ENCODE measurements at places on chromosomes 5 and 9. TPM values are rescaled to one million over a fixed set of nuclear protein-coding genes. Genes with fewer than 3 reads are reported as not detected.

DNA sequence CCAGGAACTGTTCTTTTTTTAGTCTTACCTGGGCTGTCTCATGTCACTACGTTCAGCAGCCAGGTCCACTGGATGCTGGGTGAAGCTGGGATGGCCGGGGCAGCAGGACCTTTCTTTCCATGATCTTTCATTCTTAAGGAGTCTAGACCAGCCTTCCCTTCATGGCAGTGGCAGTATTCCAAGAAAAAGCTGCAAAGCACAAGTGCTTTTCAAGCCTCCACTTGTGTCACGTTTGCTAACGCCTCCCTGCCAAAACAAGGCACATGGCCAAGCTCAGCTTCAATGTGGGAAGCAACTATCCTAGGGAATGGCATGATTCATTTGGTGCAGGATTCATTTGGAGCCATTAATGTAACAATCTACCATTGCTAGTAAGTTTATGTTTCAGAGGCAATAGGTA lies 94.8 kb downstream of the RCL1 start:
- DNase-seq, result no peak

DNA sequence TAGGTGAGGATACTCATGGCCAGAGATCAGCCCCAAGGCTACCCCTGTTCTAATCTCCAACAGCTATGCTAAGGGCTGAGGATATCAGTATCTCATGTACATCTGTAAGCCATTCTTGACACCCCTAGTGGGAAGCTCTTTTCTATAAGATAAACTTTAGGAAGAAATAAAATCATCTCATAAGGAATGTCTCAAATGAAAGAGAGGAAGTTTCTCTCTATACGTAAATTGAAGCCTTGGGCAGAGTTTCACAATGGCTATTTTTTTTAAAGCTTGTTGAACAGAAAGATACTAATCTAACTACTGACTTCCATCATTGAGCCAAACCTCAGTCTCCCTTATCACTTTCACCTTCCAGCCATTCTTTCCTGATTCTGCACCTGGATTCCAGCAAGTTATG lies 405.7 kb downstream of the PRR16 start:
- no peak for DNase-seq

DNA sequence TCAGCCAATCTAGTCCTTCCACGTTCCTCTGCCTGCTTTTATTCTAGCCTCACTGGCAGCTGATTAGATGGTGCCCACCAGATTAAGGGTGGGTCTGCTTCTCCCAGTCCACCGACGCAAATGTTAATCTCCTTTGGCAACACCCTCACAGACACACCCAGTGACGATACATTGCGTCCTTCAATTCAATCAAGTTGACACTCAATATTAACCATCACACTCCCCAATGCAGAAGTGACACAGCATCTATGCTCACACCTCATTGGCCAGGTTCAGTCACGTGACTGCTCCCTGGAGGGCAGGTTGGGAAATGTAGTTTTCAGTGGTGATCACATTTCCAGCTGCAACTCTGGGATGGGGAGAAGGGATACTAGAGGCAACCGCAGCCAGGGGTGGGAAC lies 13.0 kb downstream of the SUSD3 start:
- DNase-seq, result no peak

DNA sequence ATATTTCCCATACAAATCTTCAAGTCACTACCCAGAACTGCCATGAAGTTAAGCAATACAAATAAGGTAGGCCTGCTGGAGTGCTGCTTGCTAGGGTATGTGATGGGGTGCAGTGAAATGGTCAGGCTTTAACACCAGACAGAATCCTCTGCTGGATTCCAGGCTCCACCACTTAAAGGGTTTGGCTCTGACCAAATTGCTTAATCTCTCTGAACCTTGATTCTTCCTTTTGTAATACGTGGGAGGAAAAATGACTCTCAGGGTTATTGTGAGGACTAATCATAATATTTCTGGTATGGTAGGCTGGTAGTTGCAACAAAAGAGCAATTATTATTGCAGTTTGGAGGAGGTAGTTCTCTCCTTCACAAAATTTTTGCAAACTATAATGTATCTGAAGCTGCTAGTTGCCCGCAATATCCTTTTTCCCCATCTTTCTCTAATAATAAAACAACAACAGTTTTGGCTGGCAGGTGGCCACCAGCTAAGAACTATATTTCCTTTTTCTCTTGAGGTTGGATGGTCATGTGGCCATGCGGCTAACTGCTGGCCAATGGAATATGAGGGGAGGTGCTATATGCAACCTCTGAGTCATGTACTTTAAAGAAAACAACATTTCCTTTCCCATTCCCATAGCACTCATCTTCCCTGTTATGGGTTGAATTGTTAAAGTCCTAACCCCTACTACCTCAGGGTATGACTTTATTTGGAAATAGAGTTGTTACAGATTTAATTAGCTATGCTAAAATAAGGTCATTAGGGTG lies 44.1 kb downstream of the CCL28 start:
- DNase-seq, result no peak

- DNase-seq, result no peak
These were observed 89.9 kb upstream of the ADAMTSL1 start for GRCh38 chr9:18384066-18384465.

DNA sequence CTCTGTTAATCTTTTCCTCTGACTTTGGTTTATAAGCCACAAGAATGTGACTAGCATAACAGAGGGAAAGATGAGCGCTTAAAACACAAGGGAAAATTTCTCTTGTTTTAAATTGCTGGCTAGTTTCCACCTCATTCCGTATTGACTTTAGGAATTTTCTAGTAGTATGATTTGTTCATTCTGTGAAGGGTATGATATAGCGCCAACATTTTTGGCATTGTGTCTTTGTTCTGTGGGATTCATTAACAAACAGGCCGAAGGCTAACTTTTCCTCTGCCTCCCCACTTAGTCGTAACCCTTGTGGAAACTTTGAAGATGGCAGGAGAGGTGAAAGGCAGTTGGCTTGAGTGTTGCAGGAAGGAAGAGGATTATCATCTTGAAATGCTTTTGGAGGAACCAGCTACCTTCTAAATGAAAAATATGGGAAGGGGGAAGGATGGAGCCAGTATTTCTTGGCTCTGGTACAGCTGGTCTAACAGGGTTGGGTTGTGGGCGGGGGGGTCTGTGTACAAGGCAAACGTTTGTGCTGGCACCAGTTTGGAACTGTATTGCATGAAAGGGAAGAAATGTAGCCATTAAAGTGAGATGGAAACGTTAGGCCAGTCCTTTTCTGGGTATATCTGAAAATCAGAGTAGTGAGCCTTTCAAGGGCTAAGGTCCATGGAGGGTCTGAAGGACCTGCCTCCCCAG lies 21.5 kb upstream of the DMRT2 start:
- no peak for DNase-seq

GRCh38 chr5:179217356-179217755 lies 127.9 kb downstream of the ADAMTS2 start:
- no peak for DNase-seq

DNA sequence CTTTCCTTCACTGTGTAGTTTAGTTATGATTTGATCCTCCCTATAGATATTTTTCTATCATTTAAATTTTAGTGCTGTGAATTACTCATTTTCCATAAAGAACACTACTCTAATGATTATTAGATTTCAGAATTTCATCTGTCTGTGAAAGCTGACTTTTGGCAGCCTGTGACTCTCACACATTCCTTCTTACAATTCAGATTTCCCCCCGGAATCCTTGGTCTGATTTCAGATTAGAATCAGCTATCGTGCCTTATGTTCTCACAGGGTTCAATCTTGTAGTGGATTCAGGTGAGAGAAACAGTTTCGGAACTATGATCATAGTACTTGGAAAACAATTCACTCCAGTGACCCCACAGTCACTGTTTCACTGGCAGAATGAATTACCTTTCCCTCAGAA lies 26.2 kb downstream of the ZNF474 start:
- no peak for DNase-seq

DNA sequence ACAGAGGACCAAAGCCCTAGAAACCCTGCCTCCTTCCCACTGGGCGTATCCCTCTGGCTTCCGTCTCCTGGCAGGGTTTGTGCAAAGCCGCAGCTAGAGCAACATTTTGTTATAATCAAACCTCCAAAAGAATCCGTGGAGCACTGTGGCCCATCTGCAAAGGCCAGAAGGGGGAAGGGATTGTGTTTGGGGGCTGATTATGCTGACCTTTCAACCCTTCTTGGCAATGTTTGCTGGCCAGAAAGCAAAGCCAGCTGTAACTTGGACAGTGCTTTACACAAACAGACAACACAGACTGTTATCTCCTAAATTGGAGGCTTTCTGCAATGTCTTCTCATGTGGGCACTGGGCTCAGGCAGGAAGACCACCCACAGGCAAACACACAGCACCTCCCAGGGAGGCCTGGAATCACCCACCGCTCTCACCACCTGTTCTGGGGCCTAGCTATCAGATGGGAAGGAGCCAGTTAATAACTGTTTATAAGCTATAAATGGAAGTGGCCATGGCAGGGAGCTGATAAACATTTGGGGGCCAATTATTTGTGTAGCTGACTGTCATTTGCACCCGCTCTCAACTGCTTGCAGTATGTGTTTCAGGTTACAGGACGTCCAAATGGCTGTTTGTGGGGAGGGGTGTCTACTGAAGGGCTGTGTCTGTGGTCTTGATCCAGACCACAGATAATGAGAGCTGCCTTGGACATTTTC lies 121.6 kb upstream of the ERCC6L2 start:
- DNase-seq, result no peak

- no peak for DNase-seq
These were observed 21.2 kb downstream of the SYK start for GRCh38 chr9:90822866-90823265.

DNA sequence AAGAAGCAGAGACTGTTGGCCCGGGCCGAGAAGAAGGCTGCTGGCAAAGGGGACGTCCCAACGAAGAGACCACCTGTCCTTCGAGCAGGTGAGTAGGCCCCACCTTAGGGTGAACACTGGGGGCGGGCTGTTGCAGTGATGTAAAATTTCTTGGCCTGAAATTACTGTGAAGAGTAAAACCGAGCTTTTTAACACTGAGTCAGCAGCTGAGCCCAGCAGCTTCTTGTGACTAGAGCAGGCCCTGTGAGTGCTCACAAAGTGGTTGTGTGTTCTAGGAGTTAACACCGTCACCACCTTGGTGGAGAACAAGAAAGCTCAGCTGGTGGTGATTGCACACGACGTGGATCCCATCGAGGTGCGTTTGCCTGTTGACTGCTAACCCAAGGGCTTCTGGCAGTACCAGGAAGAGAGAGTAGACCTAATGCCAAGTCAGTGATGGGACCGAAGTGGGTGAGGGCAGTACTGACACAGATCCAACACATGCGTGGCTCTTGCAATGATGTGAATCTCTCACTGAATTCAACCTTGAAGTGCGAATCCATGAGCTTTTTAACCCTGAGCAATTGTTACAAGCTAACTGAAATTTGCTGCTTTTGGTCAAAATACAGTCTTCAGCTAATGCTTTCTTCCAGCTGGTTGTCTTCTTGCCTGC lies 2.1 kb downstream of the RPL7A start:
- DNase-seq, result no peak

DNA sequence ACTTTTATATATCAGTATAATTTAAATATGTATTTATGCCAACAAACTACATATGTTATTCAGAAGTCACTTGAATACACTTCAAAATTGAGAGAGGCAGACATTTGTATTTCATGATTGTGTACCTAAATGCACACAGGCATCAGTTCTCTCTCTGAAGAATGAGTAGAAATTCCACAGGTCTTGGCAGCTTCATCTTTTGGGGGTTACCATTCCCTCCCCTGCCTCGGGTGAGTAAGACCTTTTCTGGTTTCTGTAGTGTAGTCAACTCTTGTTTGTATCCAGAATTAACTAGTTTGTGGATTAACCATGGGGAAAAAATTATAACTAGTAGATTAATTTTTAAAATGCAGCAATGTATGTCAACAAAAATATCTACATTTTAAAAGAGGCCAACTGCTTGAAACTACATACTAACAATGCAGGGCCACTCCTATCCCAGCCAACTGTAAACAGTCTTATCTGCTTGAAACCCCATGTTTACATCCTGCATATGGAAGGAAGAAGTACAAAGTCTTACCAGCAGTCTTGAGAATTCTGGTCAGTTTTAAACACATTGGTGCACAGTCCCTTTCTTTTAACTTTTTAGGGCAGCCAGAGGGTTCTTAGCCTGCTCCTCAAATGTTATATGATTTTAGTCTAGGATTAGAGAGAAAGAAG lies 339.6 kb upstream of the KIF2A start:
- DNase-seq, result no peak

GRCh38 chr5:123659495-123659894 lies 147.5 kb downstream of the CSNK1G3 start:
- DNase-seq, result no peak

Gene STC2
- 1.7 TPM for total RNA-seq

Gene TIMD4
- 0.49 TPM for total RNA-seq

Gene NDUFS4
- 97.3 TPM for total RNA-seq

Gene PCDHGB6
- 1.9 TPM for total RNA-seq

Measured in left colon (tissue), 2 donors.